Stimulated activated naive CD4-positive, alpha-beta T cell treated with Interleukin-2 at 50 U/mL for 16 hours (primary cell): ENCODE measurements at places on chromosomes 16 and 17.

DNA sequence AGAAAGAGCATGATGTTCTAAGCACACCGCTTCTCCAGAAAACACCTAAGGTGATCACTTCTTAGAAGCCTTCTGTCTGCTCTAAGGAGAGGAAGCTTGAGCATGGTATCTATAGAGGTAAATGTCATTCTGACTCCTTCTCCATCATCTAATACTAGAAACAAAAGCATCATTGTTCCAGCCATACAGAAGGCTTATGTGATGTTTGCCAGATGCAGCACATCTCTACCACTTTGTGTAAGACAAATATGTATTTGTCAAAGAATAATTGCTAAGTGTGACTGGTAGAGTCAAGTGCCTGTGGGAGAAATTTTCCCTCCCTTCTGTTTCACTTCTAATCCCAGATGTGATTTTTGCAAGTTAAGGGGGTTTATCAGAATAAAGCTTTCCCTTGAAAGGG lies 217.1 kb downstream of the HS3ST3A1 start:
- DNase-seq, result no peak

- no peak for DNase-seq
Measured at GRCh38 chr17:57726213-57726790, 18.8 kb downstream of the CCDC182 start.

- no peak for DNase-seq
Measured at GRCh38 chr17:17139972-17140589, 66.1 kb downstream of the PLD6 start.

DNA sequence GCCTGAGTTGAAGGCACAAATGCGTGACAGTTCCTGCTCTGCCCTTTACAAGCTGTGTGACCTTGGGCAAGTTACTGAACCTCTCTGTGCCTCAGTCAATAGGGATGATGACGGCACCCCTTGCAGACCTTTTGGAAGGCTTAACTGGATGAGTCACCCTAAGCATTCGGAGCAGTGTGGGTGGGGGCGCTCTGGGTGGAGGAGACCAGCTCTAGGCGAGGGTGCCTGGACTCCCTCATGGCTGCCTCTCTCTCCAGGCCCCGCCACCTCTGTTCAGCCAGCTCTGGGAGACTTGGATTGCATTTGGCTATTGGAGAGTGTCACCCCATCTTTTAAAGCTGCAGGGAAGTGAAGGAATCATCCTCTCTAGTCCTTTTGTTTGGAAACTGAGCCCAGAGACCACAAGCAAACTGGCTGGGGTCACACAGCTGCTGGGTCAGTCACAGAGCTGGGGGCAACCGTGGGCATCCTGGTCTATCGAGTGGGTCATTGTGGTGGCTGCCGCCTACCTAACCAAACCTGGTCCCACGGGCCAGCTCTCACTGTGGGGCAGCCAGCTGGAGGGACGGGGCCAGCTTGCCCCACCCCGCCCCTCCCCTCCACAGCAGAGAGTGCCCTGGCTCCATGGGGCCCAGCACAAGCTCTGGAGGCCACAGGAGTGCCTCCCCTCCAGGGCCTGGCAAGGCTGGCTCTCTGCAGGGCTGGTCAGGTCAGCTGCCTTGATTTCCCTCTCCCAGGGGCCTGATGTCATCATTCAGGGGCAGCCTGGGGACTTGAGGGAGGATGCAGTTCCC lies 20.2 kb upstream of the GSE1 start:
- no peak for DNase-seq

- no peak for DNase-seq
Measured at GRCh38 chr16:2027024-2028010, 615 bp downstream of the NHERF2 start.

- no peak for DNase-seq
Measured at GRCh38 chr16:75012380-75013081, 13.7 kb downstream of the ZNRF1 start.

DNA sequence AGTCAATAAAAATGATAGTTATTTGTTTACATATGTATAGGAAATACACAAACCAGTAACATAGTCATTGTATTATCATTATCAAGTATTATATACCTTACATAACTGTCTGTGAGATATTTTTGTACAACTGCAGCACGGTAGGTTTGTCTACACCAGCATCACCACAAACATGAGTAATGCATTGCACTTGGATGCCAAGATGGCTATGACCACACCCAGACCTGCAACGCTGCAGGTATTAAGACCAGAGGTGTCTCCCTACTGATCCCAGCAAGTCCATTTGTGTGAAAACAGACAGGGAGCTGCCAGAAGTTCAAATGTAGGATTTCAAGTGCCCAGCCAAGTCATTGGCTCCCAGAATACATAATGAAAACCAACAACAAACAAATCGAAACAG lies 34.2 kb upstream of the NOS2 start:
- DNase-seq, result no peak

DNA sequence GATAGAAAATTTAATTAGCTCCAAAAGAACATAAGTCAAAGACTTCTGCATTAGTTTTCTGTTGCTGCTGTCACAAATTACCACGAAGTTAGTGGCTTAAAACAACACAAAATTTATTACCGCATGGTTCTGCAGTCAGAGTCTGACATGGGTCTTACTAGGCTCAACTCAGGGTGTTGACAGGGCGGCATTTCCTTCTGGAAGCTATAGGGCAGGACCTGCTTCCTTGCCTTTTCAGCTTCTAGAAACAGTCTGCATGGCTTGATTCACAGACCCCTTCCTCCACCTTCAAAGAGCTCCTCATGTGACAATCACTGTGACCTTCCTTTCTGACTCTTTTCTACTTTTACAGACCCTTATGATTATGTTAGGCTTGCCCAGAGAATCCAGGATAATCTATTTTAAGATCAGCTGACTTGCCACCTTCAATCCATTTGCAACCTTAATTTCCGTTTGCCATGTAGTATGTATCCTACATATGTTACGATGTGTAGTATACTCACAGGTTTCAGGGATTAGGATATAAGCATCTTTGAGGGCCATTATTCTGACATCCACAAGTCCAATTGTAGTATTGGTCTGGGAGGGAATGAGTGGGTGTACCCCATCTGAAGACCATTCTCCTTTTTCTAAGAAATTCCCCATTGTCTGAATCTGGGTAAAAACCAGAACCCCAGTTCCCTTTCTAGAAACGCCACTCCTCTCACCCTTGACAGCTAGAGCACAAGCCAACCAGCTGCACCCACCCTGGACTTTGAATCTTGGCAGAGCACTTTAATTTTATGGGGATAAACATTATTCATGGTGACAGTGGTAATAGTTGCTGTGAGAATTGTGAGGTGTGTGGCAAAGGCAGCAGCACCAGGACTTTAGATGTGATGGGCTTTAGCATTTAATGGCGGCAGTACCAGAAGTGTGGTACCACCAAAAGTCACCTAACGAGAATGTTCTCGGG lies 265.5 kb downstream of the KCNJ2 start:
- DNase-seq, result no peak

DNA sequence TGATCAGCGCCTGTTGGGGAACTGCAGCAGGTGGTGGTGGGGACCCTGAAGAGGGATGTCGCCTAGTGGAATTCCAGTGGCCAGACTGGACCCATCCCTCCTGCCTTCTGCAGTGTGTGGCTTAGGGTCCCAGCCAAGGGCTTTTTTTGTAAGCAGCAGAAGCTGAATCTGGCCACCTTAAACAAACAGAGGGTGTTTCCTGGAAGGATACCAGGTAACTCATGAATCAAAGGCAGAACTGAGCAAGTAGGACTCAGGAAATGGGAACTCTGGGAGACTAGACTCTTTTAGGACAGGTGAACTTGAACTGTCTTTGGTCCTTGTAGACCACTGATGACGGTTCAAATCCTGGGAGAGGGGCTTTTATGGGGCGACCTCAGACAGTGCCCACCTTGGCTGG lies 124.0 kb downstream of the ABCC6 start:
- DNase-seq, result no peak

- no peak for DNase-seq
Measured at GRCh38 chr16:56623637-56624036, 1.9 kb upstream of the MT1E start.

DNA sequence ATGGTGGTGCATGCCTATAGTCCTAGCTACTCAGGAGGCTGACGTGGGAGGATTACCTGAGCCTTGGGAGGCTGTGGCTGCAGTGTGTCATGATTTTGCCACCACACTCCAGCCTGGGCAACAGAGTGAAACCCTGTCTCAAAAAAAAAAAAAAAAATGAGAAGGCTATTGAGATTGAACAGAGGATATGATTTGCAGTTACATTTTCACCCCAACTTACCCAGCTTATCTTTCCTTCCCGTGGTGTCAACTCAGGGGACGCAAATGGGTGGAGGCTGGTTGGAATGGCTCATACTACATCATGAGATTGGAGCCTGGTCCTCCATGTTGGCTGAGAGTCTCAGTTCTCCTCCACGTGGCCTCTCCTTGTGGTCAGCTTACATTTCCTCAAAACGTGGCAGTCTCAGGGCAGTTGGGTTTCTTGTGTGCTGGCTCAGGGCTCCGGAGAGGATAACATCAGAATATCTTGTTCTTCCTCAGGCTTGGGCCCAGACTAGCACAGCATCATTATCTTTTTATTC lies 17.2 kb upstream of the NSMCE1 start:
- DNase-seq, result no peak

DNA sequence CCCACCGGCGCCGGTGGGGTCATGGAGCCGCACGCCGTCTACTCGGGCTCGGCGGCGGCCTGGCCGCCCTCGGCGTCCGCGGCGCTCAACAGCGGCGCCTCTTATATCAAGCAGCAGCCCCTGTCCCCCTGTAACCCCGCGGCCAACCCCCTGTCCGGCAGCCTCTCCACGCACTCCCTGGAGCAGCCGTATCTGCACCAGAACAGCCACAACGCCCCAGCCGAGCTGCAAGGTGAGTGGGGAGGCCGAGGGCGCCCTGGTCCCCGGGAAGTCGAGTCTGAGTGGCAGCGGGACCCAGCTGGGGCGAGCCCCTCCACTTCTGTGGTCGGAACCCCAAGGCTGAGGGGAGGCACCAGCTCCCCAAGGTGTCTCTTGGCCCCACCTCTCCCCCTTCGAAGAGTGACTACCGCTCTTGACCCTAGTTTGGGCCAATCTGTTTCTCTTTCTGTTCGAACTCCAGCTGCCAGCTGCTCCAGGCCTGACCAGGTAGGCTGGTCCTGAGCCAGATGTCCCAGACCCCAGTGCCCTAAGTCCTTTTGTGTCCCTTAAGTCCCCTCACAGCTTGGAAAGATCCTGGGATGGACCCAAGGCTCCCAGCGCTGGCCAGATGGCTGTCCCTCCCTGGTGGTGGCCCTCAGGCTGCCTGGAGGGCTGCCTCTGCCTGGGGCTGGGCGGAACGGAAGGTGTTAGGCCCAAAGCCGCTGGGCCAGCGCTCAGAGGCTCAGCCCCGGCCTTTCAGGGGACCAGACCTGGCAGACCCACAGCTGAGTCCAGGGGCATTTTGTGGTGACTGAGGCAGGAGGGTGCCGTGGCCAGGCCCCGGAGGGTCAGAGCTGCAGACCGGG lies 1.2 kb downstream of the FOXF1 start:
- DNase-seq, result no peak

GRCh38 chr17:17532991-17533390 lies 36.8 kb upstream of the RASD1 start:
- no peak for DNase-seq

- DNase-seq, result no peak
Measured at GRCh38 chr17:50118076-50118827, 11.7 kb downstream of the SAMD14 start.

GRCh38 chr17:78896091-78896833 lies 6.7 kb downstream of the CEP295NL start:
- no peak for DNase-seq

DNA sequence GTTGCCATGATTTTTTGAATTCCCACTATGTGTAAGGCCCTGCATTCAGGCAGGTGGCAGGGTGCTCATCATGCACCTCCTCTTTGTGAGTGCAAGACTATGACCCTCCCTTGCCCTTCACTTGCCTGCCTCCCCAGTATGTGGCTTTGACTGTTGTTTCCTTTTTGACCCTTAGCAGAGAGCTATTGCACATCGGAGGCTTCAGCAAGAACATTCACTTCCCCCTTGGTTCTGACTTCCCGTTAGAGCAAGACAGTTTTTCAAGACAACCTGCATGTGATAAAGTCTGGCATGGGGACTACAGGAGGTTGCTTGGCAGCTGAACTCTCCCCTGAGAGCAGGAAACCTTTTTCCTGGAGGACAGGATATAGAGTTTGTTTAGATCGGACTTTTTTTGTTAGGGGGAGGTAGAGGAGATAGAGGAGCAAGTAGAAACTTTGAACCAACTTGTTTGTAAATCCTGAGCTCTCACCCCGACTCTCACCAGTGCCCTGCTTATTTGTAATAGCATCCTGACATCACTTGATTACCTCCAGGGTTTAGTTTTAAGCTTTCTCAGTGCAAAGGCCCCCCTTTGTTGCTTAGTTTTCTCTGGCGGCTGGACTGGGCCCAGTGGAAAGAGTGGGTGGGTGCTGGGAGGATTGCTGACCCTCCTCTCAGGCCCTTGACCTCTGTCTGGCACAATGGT lies 34.3 kb downstream of the LIMD2 start:
- DNase-seq, result no peak

- DNase-seq, result no peak
Measured at GRCh38 chr17:40658396-40658795, 6.6 kb downstream of the KRT222 start.

DNA sequence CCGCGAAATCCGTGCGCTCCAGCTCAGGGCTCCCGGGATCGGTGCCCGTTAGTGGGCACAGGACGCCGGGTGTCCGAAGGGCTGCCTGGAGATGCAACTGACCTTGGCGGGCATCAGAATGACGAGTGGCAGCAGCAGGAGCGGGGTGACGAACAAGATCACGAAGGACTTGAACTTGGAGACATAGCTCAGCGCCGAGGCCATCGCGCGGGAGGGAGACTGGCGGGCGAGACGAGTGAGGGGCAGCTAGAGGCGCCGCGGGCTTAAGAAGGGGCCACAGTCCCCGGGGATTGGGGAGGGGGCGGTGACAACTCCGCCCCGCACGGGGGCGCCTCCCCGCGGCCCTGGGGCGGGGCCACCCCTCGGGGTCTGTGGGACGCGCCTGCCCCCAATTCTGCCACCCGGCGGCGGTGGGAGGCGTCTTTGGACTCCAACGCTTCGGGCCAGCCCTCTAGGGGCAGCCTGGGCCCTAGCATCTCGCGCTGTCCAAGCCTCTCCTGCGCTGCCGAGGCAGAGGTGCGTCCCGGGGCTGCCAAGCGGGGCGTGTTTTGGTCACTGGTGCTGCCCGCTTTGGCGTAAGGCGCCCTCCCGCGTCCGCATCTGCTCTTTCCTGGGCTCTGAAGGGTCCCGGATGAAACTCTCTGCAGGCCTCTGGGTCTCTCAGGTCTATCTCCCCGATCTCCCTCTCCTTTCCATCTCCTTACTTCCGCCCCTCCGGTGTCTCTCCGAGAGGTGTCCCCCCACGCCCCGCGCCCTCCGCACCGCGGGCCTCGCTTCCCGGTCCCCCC lies at the start of gene SLC13A5:
Gene SLC13A5, minus strand, starts transcription at position 240 of the 788 bp plus-strand sequence. Its CDS starts 36 bp downstream, at position 204.
- no peak for DNase-seq
